ENCODE measurements at places on chromosomes 16 and 17.
A peak's percentile ranks its signal among the peaks of the same experiment; 100 is the strongest.

DNA sequence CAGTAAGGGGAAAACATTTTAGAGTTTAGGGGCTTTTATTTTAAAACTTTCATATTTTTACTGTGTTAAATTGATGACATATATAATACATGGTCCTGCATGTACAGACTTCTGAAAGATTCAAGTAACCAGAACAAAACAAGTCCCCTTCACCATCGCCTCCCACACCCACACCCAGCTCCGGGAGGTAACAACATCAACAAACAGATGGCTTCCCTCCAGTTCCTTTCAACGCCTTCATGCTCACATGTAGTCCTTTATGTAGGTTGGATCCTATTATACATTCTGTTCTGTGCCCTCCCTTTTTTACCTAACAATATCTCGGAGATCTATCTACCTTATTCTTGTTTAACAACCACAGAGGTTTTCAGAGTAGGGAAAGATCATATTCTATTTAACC, 30.5 kb downstream of the GINS3 start:
- DNase-seq = no peak

DNA sequence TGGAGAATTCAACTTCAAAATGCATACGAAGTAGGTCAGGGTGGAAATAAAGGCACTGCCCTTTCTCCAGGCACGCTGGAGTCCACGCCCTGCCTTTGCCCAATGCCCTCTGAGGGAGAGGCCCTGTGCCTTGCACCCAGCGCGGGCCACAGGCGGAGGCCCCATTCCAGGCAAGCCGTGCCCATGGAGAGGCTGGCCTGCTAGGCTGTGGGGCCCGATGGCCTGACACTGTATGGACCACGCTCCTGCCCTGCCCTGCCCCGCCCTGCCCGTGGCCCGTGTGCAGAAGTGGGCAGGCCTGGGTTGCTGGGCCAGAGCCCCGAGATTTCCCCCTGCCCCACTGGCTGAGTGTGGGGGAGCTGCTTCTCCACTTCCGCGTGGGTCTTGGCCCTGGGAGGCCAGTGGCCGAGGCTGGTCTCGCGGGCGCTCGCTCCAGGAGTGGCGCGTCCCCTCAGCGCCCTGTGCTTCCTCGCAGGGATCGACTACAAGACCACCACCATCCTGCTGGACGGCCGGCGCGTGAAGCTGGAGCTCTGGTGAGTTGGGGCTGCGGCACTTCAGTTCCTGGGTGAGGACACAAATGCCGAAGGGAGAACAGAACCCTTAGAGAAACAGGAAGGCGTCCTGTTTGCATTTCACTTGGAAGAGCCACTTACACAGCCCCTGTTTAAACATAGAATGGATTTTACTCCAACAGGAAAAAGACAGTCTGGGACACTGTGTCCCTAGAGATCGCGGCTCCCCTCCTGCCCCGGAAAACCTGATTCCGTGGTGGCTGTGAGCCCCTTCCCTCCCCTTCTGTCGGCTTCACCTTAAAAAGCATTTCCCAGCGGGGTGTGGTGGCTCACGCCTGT, 13.8 kb upstream of the WFIKKN1 start:
- no peak for DNase-seq

GRCh38 chr17:77849239-77849638, 109.3 kb upstream of the TNRC6C start:
- DNase-seq = no peak

DNA sequence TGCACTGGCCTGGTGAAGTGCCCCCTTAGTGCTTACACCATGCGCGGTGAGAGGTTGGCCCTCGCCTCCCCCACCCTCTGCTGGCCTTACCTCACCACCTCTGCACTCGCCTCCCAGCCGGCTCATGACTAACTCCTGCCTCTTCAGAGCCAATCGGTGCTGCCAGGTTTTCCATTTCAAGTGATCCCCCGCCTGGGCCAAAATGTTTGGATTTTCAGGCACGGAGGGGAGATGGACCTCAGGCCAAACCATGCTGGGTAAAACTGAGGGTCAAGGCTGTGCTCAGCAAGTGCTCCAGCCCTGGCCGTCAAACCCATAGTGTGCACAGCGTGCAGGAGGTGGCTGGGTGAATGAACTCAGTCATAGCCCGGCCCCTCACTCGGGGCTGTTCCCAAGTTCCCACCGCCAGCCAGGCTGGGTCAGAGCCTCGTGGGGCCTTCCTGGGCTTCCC, 175.4 kb downstream of the SEC14L1 start:
- no peak for DNase-seq

DNA sequence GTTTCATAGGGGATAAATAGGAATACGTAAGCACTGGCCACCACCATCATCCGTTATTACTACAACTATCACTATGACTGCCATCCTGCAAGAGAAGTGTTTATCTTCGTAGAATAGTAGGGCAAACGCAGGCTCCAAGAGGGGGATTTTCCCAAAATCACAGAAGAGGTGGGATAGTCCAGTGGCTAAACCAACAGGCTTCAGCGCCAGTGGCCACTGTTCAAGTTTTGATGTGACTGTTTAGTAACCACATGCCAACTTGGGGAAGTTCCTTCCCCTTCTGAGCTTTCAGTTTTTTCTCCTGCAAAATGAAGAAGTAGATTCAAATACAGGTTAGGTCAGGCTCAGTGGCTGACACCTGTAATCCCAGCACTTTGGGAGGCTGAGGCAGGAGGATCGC, 60.7 kb upstream of the GRIN2A start:
- no peak for DNase-seq

DNA sequence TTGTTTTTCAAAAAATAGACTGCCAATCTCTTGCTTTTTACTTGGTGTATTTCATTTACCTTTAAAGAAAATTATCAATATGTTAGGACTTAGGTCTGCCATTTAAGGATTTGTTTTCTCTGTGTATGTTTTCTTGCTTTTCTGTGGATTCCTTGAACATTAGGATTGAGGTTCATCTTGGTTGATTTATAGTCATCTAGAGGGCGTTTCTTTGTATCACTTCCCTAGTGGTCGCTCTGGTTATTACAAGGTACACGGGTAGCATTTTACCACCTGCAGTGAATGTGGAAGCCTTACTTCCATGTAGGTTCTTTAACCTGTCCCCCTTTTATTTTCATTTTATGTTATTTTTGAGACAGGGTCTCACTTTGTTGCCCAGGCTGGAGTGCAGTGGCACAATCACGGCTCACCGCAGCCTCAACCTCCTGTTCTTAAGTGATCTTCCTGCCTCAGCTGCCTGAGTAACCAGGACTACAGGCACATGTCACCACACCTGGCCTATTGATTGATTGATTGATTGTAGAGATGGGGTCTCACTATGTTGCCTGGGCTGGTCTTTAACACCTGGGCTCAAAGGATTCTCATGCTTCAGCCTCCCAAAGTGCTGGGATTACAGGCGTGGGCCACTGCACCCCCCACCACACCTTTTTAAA, 35.2 kb upstream of the CBX4 start:
- peak; percentile 73 for DNase-seq

GRCh38 chr17:80261159-80261894, 675 bp downstream of the RNF213 start:
- no peak for DNase-seq

GRCh38 chr17:30021708-30022317, 80.4 kb downstream of the EFCAB5 start:
- DNase-seq = peak; percentile 45

- no peak for DNase-seq
These were observed 4.5 kb downstream of the ZNF652 start for GRCh38 chr17:49357516-49357915.

GRCh38 chr16:51271156-51271701, 120.2 kb upstream of the SALL1 start:
- no peak for DNase-seq
